Activated T-helper 1 cell treated with Interleukin-2 at 50 U/mL for 16 hours (primary cell): ENCODE measurements at places on chromosomes 12 and 14.

- no peak for DNase-seq
These were observed 72.6 kb downstream of the PDE6H start for GRCh38 chr12:15045451-15045850.

- DNase-seq: no peak
These were observed 101.2 kb upstream of the STXBP6 start for GRCh38 chr14:25150934-25151790.

DNA sequence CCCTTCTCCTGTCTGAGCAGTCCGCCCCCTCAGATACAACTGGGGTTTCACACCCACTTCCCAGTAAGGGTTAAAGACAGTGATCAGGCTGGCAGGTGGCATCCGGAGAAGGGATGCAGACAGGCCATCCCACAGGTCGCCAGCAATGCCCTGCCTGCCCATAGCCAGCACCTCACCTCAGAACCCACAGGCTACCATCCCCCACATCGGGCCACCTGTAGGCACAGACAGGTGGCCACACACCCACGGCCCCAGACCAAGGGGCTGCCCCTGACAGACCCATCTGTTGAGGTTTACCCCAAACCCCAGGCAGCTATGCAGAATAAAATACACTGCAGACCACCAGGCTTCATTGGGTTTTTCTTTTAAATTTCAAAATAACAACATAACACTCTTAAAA lies 57.5 kb downstream of the CCNK start:
- DNase-seq: no peak

GRCh38 chr14:105501504-105502291 lies 10.7 kb downstream of the TEDC1 start:
- DNase-seq: no peak

GRCh38 chr12:55847603-55848291 lies 5.0 kb upstream of the MMP19 start:
- no peak for DNase-seq
